ENCODE measurements at places on chromosomes 5 and 9.

DNA sequence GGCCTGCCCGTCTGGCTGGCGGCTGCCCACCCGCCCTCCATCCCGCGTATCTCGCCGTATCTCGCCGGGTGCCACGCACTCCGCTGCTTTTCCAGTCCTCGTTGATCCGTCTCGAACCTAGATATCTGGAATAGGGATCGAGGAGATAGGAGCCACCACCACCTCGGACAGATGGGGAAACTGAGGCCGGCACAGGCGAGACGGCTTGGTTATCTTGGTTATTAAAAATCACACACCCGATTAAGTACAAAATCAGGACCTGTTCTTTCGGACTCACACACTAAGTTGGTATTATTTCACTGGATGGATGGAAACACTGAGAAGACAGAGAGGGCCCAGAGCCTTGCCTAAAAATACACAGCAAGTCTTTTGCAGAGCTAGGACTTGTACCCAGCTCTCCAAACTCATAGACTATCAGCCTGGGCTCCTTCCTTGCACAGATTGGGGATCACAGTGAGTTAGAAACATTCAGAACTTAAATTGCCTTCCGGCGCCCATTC is 678 bp downstream of the SLC26A2 start:
- peaks cover 3% of the 10 kb centered on the region for H3K36me3 ChIP-seq
- DNase-seq, result no peak
- peak overlapping the region; percentile 91 for H3K4me3 ChIP-seq
- H3K27ac ChIP-seq, result peak overlapping the region; percentile 94
- no peaks in the 10 kb centered on the region for H3K27me3 ChIP-seq

DNA sequence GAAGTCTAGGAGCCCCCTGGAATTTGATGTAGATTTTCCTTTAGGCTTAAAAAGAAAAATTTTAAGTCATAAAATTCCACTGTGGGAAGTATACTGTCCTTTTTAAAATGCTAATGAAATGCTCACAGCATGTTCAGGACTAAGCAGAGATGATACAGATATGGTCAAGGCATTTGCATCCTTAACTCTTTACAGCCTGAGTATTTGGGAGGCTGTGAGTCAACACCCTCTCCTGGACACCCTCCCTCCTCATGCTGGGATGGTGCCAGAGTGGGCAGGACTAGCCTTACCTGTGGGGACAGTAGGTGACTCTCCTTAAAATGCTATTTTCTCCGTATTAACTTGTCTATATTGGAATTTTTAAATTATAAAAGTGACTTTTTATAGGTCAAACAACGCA is 197.4 kb upstream of the ELL2 start:
- H3K4me3 ChIP-seq, result no peak overlapping the region
- no peak overlapping the region for H3K27ac ChIP-seq
- peaks cover 24% of the 10 kb centered on the region for H3K27me3 ChIP-seq
- no peak for DNase-seq
- H3K4me1 ChIP-seq, result no peaks in the 10 kb centered on the region

- no peak for DNase-seq
- peaks cover 9% of the 10 kb centered on the region for H3K27me3 ChIP-seq
- H3K4me1 ChIP-seq, result no peaks in the 10 kb centered on the region
- H3K27ac ChIP-seq, result no peak overlapping the region
- H3K4me3 ChIP-seq, result no peak overlapping the region
These were observed 173.2 kb downstream of the DIRAS2 start for GRCh38 chr9:90469435-90469834.

GRCh38 chr5:119930490-119930889 is 301.1 kb downstream of the FAM170A start:
- no peak overlapping the region for H3K27ac ChIP-seq
- H3K27me3 ChIP-seq, result no peaks in the 10 kb centered on the region
- no peaks in the 10 kb centered on the region for H3K4me1 ChIP-seq
- no peak overlapping the region for H3K4me3 ChIP-seq
- no peaks in the 10 kb centered on the region for H3K36me3 ChIP-seq

DNA sequence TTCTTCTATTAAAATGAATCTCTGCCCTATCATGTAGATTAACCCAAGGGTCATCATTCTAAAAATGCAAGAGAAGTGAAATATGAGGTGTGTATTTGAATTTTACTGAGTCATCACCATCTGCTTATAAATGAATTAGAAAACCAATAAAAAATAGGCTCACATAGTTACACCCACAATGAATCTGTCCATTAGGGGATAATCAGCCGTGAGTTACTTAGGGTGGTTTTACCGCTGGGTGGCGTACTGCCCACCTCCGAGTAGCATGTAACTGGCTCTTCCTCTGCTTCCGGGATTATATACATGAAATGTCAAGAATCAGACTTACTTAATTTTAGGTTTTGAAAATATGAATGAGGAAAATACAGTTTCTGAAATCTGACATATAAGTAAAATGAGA is 332.9 kb upstream of the CCNG1 start:
- H3K27ac ChIP-seq, result no peak overlapping the region
- H3K4me1 ChIP-seq, result no peaks in the 10 kb centered on the region
- no peaks in the 10 kb centered on the region for H3K27me3 ChIP-seq
- no peak for DNase-seq
- no peaks in the 10 kb centered on the region for H3K36me3 ChIP-seq

- no peaks in the 10 kb centered on the region for H3K36me3 ChIP-seq
- H3K4me1 ChIP-seq, result no peaks in the 10 kb centered on the region
- H3K4me3 ChIP-seq, result no peak overlapping the region
- H3K27ac ChIP-seq, result no peak overlapping the region
These were observed 65.8 kb upstream of the TBC1D2 start for GRCh38 chr9:98321269-98321668.

- H3K27ac ChIP-seq, result no peak overlapping the region
- H3K4me3 ChIP-seq, result no peak overlapping the region
- H3K36me3 ChIP-seq, result peaks cover 3% of the 10 kb centered on the region
- DNase-seq, result no peak
These were observed 2.8 kb downstream of the PDLIM7 start for GRCh38 chr5:177494346-177495195.

DNA sequence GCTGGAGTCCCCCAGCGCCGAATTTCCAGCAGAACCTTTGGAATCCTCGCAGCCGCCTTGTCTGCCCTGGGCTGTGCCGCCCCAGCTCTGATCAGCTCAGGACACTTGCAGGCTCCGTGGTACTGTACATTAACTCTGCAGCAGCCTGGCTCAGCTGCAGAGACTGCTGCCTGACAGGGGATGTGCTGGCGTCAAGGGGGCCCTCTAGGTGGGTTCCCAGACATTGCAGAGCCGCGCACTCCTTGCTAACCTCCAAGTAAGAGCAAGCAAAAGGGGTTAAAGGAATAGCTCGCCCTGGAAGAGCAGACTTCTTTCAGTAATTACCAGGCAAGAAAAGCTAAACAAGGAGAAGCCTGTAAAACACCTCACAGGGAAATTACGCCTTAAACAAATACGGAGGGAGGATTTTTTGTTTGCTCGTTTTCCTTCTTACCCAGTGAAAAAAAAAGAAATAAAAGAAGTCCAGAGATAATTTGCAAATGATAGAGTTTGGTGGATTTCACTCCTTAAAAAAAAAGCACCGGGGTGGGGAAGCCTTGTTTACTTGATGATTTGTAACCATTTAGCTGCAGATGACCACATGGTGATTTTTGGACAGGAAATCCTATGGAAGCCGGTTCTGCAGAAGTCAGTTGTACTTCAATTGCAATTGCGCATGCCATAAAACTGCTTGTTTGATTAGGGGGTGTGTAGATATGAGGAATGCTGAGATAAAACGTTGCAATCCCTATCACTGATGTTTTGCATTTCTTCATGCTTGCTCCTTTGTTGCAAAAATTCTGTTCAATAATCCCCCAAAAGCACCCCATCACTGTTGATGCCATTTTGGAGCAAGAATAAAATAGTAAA is 305.8 kb downstream of the PDE4D start:
- DNase-seq, result no peak
- no peaks in the 10 kb centered on the region for H3K4me1 ChIP-seq
- peak overlapping the region; percentile 52 for H3K4me3 ChIP-seq
- H3K27ac ChIP-seq, result no peak overlapping the region
- H3K36me3 ChIP-seq, result no peaks in the 10 kb centered on the region

- H3K36me3 ChIP-seq, result no peaks in the 10 kb centered on the region
- no peak overlapping the region for H3K27ac ChIP-seq
- peaks cover 2% of the 10 kb centered on the region for H3K4me1 ChIP-seq
These were observed 90.8 kb downstream of the ERCC6L2 start for GRCh38 chr9:95966306-95966705.

GRCh38 chr5:79301046-79301712 is 65.2 kb downstream of the JMY start:
- H3K4me3 ChIP-seq, result no peak overlapping the region
- no peak for DNase-seq
- peaks cover 25% of the 10 kb centered on the region for H3K36me3 ChIP-seq
- no peak overlapping the region for H3K27ac ChIP-seq
- H3K27me3 ChIP-seq, result no peaks in the 10 kb centered on the region
- no peaks in the 10 kb centered on the region for H3K4me1 ChIP-seq

GRCh38 chr5:58064801-58065200 is 395.1 kb downstream of the PLK2 start:
- H3K36me3 ChIP-seq, result no peaks in the 10 kb centered on the region
- H3K4me3 ChIP-seq, result no peak overlapping the region
- H3K4me1 ChIP-seq, result no peaks in the 10 kb centered on the region
- H3K27ac ChIP-seq, result no peak overlapping the region
- DNase-seq, result no peak

GRCh38 chr5:39283231-39283818 is 64.0 kb upstream of the FYB1 start:
- H3K4me3 ChIP-seq, result no peak overlapping the region
- DNase-seq, result peak; percentile 68
- H3K36me3 ChIP-seq, result no peaks in the 10 kb centered on the region
- peak overlapping the region; percentile 72 for H3K27ac ChIP-seq

Data from effector memory CD8-positive, alpha-beta T cell (primary cell).